ENCODE measurements at places on chromosomes 3 and 15. TPM values are rescaled to one million over a fixed set of nuclear protein-coding genes. Genes with fewer than 3 reads are reported as not detected.

The CHRM5 gene
- total RNA-seq: not detected

GRCh38 chr15:48631176-48631770, 14.2 kb downstream of the FBN1 start:
- DNase-seq: no peak

DNA sequence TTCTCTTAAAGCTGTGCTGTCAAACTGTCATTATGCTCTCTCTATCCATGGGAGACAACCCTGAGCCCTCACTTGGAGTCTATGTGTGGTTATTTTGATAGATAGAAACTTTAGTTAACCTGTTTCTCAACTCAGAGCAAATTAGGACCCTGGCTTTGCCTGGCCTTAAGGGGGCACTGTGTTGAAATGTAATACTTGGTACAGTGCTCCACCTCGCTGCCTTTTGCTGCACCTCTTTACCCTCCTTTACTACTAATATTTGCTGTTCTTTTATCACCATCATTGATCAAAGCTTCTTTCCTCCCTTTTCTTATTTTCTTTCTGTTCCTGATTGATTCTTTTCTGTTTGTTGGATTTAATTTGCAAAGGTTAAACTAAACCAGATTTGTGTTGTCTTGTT, 34.3 kb downstream of the STT3B start:
- DNase-seq: no peak

DNA sequence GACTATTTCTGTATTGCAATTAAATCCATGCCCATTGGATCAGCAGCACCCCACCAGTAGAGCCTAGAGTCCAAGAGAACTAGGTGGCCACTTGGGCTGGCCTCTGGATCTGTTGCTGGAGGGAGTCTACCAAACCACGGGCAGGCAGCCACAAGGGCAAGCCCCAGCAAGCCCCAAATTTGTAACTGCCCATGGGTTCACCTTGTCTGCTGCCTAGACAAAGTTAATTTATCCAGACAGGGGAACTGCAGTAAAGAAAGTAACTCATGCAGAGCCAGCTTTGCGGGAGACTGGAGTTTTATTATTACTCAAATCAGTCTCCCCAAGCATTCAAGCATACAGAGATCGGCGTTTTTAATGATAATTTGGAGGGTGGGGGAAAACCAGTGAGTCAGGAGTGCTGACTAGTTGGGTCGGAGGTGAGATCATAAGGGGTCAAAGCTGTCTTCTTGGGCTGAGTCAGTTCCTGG, 74.0 kb upstream of the TERB2 start:
- no peak for DNase-seq

The GP5 gene
- total RNA-seq: 0.21 TPM

The SMARCC1 gene
- 110 TPM for total RNA-seq

GRCh38 chr3:156641618-156641975, 32.8 kb upstream of the TIPARP start:
- DNase-seq: no peak

- no peak for DNase-seq
These were observed 15.0 kb downstream of the EPHB1 start for GRCh38 chr3:134810052-134810435.

The SUSD5 gene
- total RNA-seq: 2.1 TPM

DNA sequence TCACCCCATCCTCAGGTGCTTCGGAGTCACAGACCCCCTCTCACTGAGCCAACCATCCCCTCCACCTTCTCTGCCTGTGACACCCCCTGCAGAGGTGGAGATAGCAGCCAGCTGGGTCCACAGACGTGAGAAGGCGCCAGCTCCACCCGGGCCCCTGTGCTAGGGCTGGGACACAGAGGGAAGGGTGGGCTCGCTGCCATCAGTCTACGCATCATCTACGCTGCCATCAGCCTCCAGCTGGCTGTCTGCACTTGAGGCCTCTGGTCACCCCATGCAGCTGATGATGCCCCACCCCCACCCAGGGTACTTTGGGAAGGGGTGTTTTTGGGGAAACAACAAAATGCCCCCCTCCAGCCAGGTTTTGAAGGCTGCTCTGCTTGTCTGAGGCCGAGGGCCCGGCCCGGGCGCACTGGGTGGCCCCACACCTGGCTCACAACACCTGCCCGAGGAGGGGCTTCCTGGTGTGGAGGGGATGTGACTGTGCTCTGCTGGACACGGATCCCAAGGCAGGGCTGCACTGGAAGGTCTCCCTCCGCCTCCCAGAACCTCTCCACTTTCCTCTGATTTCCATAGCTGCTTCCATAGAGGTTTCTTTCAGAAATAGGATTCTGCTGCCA, 163.4 kb upstream of the IQSEC1 start:
- no peak for DNase-seq

The FHIT gene
- total RNA-seq: 26.0 TPM

GRCh38 chr3:33430061-33430460, 10.1 kb downstream of the UBP1 start:
- no peak for DNase-seq

- no peak for DNase-seq
These were observed 45.5 kb upstream of the TNFSF10 start for GRCh38 chr3:172568701-172569100.

The FRMD4B gene
- total RNA-seq: 28.6 TPM

DNA sequence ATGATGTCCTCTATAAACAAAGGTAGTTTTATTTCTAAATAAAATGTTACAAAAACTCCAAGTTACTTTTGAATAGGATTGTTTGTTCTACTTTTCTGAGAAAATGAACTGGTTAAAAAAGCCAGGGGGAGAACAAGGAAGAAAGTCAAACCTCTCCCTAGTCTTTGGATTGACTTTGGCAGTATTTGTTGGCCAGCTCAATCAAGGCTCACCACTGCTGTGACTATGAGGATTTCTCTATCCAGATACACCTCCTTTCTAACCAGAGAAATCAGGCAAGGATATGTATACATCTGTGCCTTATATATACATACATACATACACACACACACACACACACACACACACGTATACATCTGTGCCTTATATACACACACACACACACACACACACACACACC, 107.8 kb downstream of the FEZF2 start:
- DNase-seq: no peak

GRCh38 chr15:73901126-73901810, 25.0 kb upstream of the LOXL1 start:
- no peak for DNase-seq
